ENCODE measurements at places on chromosomes 6 and 20. TPM values are rescaled to one million over a fixed set of nuclear protein-coding genes. Genes with fewer than 3 reads are reported as not detected.

- no peak for DNase-seq
Observed at GRCh38 chr6:168528474-168529095, 87.6 kb downstream of the SMOC2 start.

GRCh38 chr6:5998711-5999687, 7.7 kb downstream of the NRN1 start:
- DNase-seq: peak; percentile 55

- peak; percentile 82 for DNase-seq
Observed at GRCh38 chr6:136783495-136784270, 8.6 kb downstream of the MAP3K5 start.

- no peak for DNase-seq
Observed at GRCh38 chr20:17752459-17752858, 52.7 kb downstream of the BANF2 start.

DNA sequence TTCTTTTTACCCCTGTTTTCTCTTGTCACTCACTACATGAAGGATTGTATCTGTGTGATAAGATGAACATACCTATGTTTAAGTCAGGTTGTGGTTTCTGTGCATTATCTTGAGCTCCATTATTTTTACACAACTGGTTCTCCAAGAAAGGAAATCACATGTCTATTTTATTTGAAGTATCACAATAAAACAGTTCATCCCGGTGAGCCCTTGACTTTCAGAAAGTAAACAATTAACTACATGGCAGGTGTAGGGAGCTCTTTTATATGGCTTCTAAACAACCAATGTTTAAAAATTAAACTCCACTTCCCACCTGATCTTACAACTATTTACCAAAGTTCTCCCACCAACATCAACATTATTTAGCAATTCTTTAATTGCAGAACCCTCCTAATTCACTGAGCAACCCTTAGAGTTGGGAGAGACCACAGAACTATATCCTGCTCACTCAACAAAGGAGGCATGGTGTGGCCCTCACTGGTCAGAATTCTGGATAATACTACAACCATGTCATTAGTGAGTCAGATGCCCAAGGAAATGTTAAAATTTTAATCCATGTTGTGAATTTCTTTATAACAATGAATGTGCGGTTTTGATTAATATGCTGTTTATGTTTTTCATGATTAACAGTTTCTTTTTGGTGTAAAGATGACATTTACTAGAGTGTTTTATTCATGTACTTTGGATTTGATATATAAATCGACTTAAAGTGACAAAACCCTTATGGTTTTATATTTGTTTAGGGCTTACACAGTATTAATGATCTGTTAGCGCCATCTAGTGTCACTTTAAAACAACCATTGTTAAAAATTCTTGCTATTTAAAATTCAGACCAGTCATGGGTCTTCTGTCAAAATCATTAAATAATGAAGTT, 50.0 kb upstream of the SCGN start:
- DNase-seq: peak; percentile 62

MYB gene
- total RNA-seq: 1.4 TPM

DNA sequence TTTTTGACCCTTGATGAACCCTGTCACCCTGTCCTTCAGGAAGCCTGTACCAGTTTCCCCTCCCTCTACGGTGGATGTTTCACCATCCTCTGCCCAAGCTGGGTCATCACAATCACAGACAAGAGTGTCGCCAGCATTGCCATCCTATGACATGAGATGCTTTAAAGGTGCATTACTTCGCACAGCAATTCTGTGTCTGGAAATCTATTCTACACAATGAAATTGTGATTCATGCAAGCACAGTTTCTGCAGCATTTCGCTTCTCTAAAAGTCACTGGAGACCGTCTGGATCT, 2.5 kb upstream of the ULBP2 start:
- DNase-seq: no peak

BTN3A1 gene
- total RNA-seq: 175 TPM

KCNK15 gene
- total RNA-seq: 0.17 TPM

Measured in B cell (primary cell).